ENCODE measurements at places on chromosomes 7 and 10.

- DNase-seq, result no peak
Observed at GRCh38 chr7:19871102-19871501, 97.7 kb upstream of the TMEM196 start.

GRCh38 chr7:139842401-139843210, 13.5 kb downstream of the TBXAS1 start:
- peak; percentile 19 for DNase-seq

DNA sequence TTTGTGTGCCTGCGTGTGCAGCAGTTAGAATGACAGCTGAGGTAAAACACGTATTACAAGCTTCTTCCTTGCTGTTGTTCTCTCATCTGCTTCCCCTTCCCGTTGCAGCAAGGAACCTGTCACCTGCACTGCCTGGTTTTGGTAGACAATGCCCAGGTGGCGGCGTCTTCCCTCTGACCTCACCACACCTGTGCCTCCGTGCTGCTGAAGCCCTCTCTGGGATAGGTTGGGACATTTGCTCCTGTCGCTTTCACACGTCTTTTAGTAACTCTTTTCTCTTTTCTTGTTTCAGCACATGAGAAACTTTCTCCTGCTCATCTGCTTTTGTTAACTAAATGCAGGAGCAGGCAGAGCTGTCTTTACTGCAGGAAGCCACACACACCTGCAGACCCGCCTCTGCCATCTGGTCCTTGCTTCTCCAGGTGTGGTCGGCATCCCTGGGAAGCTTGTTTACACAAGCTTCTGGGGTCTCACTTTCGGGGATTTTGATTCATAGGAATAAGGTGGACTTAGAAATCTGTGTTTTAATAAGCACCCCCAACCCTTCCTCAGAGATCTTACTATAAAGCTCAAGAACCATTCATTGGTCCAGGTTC, 60.7 kb upstream of the EXOC6 start:
- no peak for DNase-seq

- peak; percentile 17 for DNase-seq
Observed at GRCh38 chr10:69901628-69902505, 100.2 kb downstream of the COL13A1 start.

DNA sequence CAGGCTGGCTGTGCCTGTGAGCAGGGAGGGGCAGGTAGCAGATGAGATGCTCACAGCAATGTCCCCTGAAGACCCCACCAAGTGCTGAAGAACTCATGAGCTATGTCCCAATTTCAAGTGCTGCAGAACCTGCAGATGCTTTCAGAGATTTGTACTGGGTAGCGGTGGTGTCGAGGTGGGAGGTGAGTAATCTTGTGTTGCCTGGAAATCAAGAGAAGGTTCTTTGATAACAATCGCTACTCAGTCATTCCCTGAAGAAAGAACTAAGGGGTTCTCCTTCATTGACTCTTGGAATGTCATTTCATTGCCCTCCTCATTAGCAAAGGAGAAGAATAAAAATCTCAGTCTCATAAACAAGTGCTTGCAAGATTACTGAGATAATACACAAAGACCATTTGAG, 246.4 kb downstream of the EMX2 start:
- DNase-seq, result no peak

Measured in Kasumi-1 (cell line).